EL (cell line): ENCODE measurements at places on chromosomes 13 and 19.

- DNase-seq, result no peak
These were observed 4.8 kb downstream of the KCNC3 start for GRCh38 chr19:50324331-50324730.

DNA sequence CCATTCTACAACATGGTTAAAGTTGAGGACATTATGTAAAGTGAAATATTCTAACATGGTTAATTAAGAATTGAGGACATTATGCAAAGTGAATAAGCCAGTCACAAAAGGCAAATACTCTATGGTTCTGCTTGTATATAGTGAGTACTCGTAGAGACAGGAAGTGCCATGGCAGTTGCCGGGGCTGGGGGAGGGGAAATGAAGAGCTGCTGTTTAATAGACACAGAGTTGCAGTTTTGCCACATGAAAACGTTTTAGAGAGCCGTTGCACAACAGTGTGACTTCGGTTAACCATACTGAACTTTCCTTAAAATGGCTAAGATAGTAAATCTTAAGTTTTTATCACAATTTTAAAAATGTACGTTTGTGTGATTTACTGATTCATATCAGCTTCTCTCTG is 176.9 kb downstream of the SHISA2 start:
- DNase-seq, result no peak

GRCh38 chr13:85266771-85267170 is 532.4 kb downstream of the SLITRK6 start:
- DNase-seq, result peak; percentile 2

- no peak for DNase-seq
These were observed 18.3 kb downstream of the CCDC97 start for GRCh38 chr19:41328157-41328841.

- peak; percentile 72 for DNase-seq
These were observed 4.3 kb upstream of the LRRC8E start for GRCh38 chr19:7883796-7884570.

GRCh38 chr13:60260440-60260839 is 96.7 kb upstream of the DIAPH3 start:
- no peak for DNase-seq

DNA sequence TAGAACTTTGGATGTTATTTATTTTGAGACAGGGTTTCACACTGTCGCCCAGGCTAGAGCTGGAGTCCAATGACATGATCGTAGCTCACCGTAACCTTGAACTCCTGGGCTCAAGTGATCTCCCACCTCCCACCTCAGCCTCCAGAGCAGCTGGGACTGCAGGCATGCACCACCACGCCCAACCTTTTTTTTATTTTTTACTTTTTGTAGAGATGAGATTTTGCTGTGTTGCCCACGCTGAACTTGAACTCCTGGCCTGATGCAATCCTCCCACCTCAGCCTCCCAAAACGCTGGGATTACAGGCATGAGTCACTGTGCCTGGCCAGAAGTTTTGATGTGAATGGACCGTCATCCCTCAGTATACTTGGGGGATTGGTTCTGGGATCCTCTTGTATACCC is 13.7 kb downstream of the ANKRD27 start:
- no peak for DNase-seq

DNA sequence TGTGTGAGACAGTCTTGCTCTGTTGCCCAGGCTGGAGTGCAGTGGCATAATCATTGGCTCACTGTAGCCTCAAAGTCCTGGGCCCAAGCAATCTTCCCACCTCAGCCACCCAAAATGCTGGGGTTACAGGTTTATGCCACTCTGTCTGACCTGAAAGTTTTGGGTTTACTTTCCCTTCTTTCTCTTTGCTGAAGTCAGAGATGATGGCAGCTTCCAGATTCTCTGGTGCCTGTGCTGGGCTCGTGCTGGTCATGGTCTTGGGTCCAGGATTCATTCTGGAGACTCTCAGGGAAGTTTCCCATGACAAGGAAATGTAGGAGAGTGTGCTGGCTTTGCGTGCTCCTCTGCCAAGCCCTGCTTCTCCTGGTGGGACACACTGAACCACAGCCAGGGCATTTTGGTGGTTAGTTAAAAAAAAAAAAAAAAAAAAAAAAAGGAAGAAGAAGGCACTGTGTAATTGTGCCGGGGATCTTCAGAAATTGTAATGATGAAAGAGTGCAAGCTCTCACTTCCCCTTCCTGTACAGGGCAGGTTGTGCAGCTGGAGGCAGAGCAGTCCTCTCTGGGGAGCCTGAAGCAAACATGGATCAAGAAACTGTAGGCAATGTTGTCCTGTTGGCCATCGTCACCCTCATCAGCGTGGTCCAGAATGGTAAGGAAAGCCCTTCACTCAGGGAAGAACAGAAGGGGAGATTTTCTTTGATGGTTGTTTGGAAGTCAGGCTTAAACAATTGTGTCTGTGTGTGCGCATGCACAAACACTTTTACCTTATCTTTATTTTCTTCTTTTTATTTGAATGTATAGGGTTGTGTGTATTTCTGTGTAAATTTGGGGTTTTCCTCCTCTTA is at the start of gene ALOX5AP:
Gene ALOX5AP (plus strand): TSS at position 519 of the 847 bp plus-strand sequence. CDS start 63 bp downstream, at position 582.
- no peak for DNase-seq

DNA sequence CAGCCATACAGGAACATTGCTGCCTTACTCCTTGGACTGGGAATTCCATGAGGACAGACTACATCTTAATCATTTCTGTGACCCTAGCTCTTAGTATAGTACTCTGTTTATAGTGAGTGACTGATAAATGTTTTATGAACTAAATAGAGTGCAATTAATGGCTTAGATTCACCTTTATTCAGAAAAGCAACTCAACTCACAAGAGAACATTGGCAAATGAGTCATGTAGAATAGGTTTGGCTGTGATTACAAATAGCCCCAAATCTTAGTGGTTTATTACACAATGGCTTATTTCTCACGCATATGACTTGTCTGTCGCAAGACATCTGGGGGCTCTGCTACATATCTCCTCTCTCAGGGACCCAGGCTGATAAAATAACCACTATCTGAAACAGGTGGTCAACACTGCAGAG is 121.6 kb upstream of the KL start:
- DNase-seq, result peak; percentile 42

- no peak for DNase-seq
These were observed 16.8 kb downstream of the CLEC11A start for GRCh38 chr19:50739914-50740426.

- no peak for DNase-seq
These were observed 11.9 kb downstream of the SHISA7 start for GRCh38 chr19:55431183-55431582.

DNA sequence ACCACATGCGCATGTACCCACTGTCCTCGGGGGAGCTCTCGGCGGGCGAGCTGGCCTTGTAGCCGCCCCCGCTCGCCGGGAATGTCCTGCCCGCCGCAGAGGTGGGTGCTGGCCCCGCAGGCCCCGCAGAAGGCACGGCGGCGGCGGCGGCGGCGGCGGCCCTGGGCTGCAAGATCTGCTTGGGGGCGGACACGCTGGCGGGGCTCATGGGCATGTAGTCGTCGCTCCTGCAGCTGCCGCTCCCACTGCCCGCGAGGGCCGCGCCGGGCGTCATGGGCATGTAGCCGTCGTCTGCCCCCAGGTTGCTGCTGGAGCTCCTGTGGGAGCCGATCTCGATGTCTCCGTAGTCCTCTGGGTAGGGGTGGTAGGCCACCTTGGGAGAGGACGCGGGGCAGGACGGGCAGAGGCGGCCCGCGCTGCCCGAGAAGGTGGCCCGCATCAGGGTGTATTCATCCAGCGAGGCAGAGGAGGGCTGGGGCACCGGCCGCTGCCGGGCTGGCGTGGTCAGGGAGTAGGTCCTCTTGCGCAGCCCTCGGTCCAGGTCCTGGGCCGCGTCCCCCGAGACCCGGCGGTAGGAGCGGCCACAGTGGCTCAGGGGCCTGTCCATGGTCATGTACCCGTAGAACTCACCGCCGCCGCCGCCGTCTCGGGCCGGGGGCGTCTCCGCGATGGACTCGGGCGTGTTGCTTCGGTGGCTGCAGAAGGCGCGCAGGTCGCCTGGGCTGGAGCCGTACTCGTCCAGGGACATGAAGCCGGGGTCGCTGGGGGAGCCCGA is 2.4 kb downstream of the IRS2 start:
- no peak for DNase-seq
